ENCODE measurements at places on chromosomes 11 and 22. TPM values are rescaled to one million over a fixed set of nuclear protein-coding genes. Genes with fewer than 3 reads are reported as not detected.

MLC1 gene
- total RNA-seq, result 0.10 TPM

EI24 gene
- 81.6 TPM for total RNA-seq

ZNF70 gene
- 1.7 TPM for total RNA-seq

ANO5 gene
- 0.02 TPM for total RNA-seq

PNPLA5 gene
- not detected for total RNA-seq

RFPL3 gene
- not detected for total RNA-seq

TRIM49 gene
- total RNA-seq, result not detected

CD3D gene
- not detected for total RNA-seq

BBOX1 gene
- total RNA-seq, result not detected

BATF2 gene
- total RNA-seq, result 0.59 TPM

LRRC74B gene
- total RNA-seq, result not detected

F2 gene
- not detected for total RNA-seq

VSIG10L2 gene
- total RNA-seq, result not detected

TSKU gene
- 41.5 TPM for total RNA-seq

KCTD14 gene
- not detected for total RNA-seq

TMEM86A gene
- 1.7 TPM for total RNA-seq

C11orf42 gene
- not detected for total RNA-seq

PRODH gene
- 0.72 TPM for total RNA-seq

CHID1 gene
- total RNA-seq, result 54.5 TPM

PDE2A gene
- 8.8 TPM for total RNA-seq

TSSK2 gene
- total RNA-seq, result not detected

GVQW3 gene
- total RNA-seq, result 1.1 TPM

Measured in A172 (cell line).